ENCODE measurements at places on chromosomes 13 and 19.
A peak's percentile ranks its signal among the peaks of the same experiment; 100 is the strongest.

- DNase-seq = no peak
Observed at GRCh38 chr19:10858204-10858828, 10.1 kb downstream of the C19orf38 start.

DNA sequence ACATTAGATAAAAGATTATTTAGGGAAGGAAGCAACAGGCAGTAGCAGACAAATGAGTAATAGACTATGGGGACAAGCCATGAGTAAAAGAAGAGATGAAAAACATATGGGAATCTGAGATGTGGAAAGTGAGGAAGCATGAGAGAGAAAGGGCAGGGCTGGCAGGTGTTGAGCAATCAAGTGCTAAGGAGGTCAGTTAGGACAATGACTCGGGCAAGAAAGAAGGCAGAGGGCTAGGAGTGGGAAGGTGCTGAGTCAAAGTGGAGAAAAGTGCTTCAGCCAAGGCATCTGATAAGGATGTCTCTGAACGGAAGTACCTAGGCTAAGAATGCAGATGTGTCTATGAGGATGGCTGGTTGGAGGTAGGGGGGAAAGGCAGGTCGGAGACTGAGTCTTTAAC lies 291.9 kb upstream of the HTR2A start:
- DNase-seq = no peak

- no peak for DNase-seq
Observed at GRCh38 chr19:29690842-29691241, 24.2 kb downstream of the C19orf12 start.

DNA sequence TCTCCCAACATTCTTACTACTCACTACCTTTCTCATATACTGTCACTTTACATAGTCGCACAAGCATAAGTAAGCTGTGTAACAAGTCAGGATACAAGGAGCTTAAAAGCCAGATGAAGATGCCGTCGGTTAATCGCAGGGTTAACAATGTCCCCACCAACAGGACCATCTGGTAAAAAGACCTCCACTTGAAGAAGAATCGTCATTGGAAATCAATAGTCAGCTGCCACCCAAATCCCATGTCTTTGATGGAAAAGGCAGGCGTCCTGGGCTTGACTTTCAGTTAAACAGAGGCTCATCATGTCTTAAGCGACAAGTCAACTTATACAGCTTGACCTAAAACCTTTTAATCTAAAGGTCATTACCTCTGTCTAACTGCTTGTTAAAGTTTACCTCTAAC lies 27.2 kb downstream of the DOCK9 start:
- no peak for DNase-seq

GRCh38 chr13:105139380-105140285 lies 1395.8 kb downstream of the EFNB2 start:
- DNase-seq = peak; percentile 47

Measured in stimulated activated CD8-positive, alpha-beta memory T cell treated with anti-CD3 and anti-CD28 coated beads, Interleukin-2, amount 100 ng/mL, for 1 hour (primary cell).